CD4-positive, alpha-beta T cell treated with Interleukin-10 for 1 hour (primary cell): ENCODE measurements at places on chromosomes 11 and 22.

- DNase-seq, result no peak
Observed at GRCh38 chr11:65226103-65226442, 35.7 kb upstream of the POLA2 start.

GRCh38 chr11:9138612-9139579 lies 47.5 kb upstream of the SCUBE2 start:
- DNase-seq, result peak; percentile 12

- DNase-seq, result no peak
Observed at GRCh38 chr22:38107692-38108515, 2.6 kb downstream of the BAIAP2L2 start.

DNA sequence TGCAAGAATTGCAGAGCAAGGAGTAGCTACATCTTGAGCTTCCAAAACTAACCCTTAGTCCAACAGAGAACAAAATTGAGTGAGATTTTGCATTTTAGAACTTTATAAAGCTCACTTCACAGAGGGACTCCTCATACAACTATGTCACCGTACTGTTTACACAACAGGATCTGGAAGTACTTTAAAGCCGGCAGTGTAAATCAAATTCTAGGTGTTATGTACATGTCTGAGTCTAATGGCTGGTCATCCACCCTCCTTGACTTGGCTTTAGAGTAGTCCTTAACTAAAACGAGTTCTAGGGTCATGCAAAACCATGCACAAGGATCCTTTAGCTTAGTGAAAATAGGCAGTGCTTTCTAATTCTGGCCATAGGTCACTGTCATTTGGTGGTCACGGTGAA lies 23.5 kb downstream of the IRAG1 start:
- DNase-seq, result no peak

- DNase-seq, result no peak
Observed at GRCh38 chr11:111283945-111284481, 14.3 kb upstream of the POU2AF3 start.

DNA sequence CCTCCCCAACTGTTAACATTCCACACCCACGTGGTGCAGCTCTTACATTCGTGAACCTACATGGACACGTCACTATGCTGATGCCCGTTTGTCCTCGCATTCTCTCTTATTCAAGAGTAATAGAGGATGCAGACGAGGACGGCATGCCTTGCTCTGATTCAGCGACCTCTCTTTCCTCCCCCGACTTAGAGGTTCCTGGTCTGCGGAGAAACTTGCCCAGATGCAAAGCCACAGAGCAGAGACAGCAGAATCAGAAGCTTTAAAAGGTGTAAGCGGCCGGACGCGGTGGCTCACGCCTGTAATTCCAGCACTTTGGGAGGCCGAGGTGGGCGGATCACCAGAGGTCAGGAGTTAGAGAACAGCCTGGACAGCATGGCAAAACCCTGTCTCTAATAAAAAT lies 288.0 kb downstream of the NTM start:
- no peak for DNase-seq

- peak; percentile 49 for DNase-seq
Observed at GRCh38 chr11:61967924-61968757, 707 bp upstream of the FTH1 start.

DNA sequence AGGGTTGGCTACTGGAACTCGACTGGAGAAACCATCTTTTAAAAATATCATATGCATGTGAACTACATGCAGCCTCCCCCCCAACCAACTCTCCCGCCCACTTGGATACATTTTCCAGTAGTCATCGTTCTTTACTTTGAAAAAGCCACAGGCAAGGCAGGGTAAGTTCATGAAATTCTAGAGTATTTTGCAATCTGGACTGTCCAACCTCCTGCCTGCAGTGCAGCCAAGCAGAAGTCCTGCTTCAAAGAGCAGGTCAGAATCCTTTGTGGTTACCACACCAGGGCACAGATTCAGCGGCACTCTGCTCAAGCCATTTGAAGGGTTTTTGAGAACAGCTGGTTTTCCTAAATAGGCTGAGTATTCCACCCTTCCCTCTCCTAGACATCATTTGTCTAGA lies 12.1 kb downstream of the ELF5 start:
- no peak for DNase-seq

DNA sequence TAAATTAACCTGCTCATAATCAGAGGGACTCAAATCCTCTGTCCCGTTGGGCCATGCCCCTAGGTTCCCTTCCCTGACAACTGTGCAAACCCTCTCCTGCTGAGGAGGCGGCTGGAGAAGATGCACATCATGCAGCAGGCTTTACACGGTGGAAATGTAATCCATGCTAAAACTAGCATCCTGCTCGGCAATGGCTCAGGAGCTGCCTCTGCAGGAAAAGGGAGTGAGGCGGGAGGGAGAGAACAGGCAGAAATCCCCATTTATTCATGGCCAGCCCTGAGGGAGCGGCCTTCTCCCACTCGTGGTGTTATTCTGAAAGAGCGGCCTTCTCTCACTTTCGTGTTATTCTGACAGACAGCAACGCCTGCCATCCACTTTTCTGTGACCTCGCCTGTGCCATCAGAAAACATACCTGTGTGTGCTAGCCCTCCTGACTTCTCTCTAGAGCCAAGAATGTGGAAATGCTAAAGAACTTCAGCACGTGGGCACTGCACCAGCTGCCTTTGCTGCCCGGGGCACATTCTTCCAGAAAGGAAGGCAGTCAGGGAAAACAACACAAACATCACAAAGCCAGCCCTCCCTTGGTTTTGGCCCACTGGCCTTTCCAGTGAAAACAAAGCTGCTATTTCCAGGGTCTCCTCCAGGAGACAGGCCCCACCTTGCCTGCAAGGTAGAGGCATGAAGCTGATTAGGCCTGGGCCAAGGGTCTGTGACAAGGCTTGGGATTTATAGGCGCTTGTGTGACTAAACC lies 62.9 kb upstream of the BID start:
- DNase-seq, result no peak

DNA sequence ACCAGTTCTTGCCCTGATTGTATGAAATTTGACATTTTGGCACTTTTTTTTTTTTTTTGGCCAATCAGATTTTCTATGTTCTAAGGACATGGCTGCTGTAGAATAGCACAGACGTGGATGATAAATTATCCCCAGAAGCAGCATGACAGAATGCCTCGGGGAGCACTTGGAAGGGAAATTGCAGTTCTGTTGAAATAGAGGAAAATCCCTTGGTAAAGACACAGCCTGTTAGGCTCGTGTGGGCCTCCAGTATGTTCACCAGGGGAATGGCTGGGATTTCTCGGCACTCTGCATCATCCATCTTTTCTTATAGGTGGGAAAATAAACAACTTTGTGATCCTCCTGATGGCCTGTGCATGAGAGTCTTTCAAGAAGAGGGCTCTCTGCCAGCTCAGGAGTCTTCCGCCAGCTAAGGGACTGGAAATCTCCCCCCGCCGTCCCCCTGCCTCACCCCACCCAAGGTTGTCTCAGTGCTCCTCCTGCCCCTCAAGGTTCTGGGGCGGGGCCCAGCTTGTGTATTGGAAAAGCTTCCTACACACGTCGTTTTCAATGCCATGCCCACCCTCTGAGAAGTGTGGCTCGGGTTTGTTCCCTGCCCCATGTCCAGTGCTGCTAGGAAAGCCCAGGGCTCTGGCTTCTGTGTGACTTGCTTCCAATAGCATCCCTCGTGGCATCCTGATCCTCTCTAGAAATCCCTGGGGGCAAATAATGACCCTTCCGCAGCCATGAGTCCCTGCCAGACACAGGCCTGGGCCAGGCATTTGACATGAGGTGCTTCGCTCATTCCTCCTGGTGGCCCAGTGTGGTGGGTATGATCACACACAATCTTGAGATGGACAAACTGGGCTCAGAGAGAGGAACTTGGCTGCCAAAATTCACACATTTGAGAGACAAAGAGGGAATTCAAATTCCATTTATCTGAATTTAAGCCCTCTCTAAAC lies 70.6 kb upstream of the ATXN10 start:
- DNase-seq, result no peak

DNA sequence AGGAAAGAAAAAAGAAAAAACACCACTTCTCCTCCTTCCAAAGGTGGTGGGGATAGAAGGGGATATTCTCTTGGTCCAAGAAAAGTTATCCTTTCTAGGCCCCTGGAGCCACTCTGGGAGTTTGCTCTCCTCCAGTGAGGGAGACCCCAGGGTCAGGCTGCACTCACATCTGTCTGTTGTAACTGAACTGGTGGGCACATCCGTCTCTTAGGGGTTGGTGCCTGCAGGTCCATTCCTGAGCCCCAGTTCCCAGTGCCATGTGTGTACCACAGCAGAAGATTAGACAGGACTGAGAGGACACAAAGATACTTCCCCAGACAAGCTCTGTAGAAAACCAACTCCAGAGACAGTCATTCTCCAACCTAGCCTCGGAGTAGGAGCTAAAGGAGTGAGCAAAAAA lies 3.1 kb upstream of the ATG2A start:
- DNase-seq, result no peak

DNA sequence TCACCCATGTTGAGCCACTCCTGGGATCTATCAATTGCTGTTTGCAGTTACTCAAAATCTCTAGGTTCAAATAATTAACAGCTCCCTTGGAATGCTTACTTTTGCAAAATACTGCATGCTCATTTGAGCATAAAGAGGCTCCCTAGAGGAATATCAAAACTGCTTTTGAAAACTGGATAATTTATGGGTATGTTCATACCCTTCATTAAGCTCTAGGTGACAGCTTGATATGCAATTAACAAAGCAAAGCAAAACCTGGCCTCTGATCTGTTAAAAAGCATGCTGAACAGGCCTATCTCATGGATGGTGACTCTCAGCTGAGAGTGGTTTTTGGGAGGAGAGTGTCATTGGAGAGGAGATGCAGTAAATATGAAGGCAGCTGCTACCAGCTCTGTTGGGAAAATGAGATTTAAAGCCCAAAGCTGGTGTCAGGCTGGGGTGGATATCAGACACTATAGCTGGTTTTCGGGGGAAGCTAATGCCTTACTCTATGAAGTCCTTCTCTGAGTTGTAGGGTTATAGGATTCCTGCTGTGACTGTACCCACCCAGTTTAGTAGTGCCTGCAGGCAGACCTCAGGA lies 110.9 kb downstream of the RASSF10 start:
- DNase-seq, result no peak

- no peak for DNase-seq
Observed at GRCh38 chr11:77069336-77069968, 2.7 kb downstream of the CAPN5 start.

- DNase-seq, result no peak
Observed at GRCh38 chr11:66333896-66334604, 2.2 kb downstream of the RIN1 start.

DNA sequence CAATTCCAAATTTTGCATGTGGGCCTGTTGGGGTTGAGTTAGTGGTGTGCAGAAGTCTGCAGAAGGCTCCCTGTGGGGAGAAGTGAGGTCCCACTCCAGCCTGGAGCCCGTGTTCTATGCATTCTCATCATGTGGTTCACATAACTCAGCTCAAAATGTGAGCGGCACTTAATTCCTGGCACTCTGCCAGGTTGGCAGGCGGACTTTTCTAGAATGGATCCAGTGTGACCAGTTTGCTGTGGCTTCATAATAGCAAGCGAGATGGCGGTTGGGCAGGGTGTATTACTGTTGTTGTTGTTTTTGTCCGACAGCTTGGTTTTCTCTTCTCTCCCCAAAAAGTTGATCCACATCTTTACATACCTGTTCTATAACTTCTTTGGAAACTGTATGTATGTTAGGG lies 146.8 kb upstream of the TTC12 start:
- no peak for DNase-seq

- peak; percentile 58 for DNase-seq
Observed at GRCh38 chr11:18727479-18728236, 1.7 kb upstream of the IGSF22 start.

- no peak for DNase-seq
Observed at GRCh38 chr11:19867064-19867463, 154.4 kb downstream of the NAV2 start.

DNA sequence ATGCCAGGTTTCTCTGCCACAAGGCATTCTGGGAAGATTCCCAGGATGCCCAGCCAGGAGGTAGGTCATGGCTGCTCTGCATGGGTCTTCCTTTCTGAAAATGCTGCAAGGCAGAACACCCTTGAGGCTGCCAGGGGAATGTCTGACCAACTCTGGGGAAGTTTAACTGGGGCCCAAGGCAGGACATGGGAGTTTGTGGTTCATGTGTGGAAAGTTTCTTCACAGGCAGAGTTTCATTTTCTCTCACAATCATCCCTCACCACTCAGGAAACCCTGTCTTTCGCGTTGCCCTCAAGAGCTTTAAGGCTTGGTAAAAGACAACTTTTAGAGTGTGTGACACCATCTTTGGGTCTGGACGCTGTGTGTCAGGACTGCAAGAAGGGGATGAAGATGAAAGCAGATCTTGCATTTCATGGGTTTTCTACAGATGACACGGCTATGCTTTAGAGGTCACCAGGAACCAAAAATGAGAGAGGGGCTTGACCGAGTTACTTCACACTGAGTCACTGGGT lies 133.5 kb downstream of the CD44 start:
- DNase-seq, result peak; percentile 53

- DNase-seq, result no peak
Observed at GRCh38 chr11:114008331-114008730, 33.4 kb downstream of the HTR3A start.

DNA sequence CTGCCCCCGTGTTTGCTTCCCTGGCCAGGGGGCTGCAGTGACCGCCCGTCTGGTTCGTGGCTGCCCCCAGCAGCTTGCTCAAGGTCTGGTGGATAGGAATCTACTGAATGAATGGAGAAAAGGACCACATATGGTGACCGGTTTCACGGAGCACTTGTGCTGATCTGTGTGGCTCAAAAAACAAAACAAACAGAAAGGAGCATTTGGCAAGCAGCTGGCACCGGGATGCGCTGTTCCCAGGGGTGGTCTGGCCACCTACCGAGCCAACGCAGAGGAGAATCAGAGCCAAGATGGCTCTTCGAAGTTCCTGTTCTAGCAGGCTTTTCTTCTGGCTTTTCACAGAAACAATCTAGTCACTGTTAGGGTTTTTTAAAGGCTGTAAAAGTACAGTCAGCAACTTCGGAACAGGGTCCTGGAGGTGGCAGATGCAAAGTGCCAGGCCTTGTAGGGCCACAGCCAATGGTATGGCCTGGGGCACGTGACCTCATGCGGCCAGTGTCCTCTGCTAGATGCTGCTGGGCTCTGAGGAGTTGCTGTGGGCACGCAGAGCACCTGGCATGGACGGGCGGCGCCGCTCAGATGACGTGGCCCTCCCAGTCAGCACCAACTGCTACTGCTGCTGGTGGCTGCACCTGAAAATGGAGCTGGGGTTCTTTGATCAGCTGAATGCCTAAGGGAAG lies 27.3 kb upstream of the PACSIN2 start:
- DNase-seq, result no peak

- no peak for DNase-seq
Observed at GRCh38 chr11:35218956-35219355, 80.0 kb downstream of the CD44 start.

DNA sequence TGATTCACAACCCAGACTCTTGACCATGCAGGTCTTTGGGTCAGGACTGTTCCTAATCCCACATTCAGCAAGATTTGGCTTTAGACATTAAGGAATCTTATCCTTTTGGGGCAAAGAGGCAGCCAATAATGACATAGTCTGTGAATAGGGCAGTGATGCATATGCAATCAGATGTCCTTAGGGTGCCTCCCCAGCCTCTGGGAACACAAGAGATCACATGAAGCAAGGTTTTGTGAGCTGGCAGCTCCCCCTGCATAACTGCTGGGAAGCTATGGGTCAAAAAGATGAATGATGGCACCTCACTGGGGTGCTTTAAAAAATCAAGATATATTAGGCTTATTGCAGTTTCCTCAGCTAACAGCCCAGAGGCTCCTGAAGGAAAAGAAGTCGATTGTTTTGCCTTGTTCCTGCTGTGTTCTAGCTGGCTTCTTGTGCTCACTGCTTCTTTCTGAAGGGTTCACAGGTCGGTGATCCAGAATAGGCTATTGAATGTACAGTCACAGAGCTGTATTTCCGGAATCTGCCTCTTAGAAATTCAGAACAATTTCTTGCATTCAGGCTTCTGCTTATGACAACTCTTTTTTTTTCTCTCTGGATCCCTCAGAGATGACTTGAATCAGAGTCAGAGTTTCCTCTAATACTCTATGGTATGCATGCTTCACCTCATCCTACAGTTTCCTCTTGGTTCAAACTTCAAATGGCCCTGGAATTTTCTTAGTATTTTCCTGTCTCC lies 31.7 kb downstream of the INSC start:
- DNase-seq, result no peak
